Right renal cortex interstitium (tissue), 3 donors: ENCODE measurements at places on chromosomes 16 and 17.

DNA sequence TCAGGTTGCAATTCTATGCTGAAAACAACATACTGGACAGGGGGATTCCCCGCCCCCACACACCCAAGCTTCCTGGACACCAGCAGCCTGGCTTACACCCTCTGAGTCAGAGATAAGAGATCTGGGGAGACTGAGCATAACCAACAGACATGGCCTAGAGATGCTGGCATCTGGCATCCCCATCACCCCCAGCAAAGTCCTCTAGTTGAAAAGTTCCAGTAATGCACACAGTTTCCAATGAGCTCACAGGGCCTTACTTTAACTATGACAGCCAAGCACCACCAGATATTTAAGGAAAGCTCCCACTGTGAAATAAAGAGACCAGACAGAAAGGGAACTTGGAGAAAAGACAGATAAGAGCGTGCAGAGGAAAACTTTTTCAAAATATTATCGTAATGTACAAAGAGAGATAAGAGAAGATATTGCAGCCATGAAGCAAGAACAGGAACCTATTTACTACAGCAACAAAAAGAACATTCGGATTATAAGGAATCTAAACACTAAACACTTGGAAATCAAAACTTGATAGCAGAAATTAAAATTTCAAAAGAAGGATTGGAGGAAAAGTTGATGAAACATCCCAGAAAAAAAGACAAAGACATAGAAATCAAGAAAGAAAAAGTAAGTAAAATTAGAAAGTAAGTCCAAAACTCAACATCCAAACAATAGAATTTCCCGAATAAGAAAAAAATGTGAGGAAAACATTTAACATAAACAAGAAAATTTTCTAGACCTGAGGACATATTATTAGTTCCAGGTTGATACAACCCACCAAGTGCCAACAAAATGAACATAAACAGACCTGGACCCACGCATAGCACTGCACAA, 17.2 kb upstream of the ALOX15 start:
- no peak for DNase-seq

GRCh38 chr16:31519759-31520431, 7.8 kb upstream of the AHSP start:
- no peak for DNase-seq

GRCh38 chr16:2462031-2462866, 2.3 kb downstream of the TEDC2 start:
- no peak for DNase-seq

GRCh38 chr17:43935926-43936261, 6.4 kb downstream of the PPY start:
- no peak for DNase-seq

DNA sequence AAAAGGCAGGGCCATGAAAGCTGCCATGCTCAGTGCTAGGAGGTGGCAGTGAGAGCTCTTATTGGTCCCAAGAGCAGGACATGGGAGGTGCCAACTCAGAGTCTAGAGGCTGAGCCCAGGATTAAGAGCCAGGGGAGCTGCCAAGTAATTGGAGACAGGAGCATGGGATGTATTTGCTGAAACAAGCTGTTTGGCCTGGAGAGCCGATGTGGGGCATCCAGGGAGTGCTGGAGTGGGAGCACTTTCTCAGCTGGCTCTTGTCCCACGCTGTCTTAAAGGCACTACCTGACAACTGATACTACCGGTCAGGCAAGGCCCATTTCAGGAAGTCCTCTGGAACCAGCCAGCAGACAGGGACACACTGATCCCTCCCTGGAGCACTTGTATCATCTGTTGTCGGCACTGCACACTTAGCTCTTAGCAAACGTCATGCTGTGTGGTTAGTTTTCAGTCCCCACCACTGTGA, 19.3 kb downstream of the ANKFN1 start:
- DNase-seq, result peak; percentile 13

- no peak for DNase-seq
Measured at GRCh38 chr16:15396948-15397594, 1.5 kb downstream of the MPV17L start.

- no peak for DNase-seq
Measured at GRCh38 chr16:81478876-81479511, 34.4 kb downstream of the CMIP start.

- no peak for DNase-seq
Measured at GRCh38 chr16:70781800-70782199, 19.2 kb downstream of the VAC14 start.

DNA sequence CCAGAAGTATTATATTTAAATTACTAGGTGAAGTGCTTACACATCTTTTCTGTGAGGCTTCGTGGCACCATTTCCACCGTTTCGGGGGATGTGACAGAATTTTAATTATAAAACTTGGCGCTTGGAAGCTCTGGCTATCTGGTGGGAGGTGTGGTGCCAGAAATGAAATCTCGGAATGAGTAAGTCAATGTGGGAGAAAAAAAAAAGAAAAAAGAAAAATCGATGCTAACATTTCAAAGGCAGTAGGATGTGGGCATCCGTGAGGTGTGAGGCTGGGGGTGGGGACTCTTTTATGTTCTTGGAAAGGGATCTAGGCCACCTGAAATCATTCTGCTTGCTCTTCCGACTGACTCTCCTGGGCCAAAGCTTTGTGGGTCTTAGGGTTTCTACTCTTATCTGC, 21.9 kb downstream of the CPPED1 start:
- DNase-seq, result no peak

- DNase-seq, result no peak
Measured at GRCh38 chr17:38958326-38958725, 8.9 kb downstream of the FBXO47 start.

- no peak for DNase-seq
Measured at GRCh38 chr16:15509051-15509592, 74.7 kb downstream of the BMERB1 start.

DNA sequence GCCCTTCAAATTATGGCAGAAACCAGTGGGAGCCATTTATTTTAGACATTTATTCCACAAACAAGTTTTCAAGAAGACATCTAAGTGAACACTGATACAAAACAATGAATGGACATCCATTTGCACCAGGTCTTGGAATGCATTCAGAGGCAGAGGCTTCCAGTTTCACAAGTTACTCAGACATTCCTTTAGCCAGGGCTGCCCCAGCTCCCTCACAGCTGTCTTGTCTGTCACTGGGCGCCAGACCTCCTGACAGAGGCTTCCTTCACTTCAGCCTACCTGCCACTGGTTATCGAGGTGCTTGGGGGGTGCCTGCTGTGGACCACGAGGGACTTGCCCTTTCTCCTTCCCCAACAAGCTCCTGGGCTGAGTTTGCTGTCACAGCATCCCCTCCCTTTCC, 19.2 kb downstream of the AQP8 start:
- DNase-seq, result no peak

DNA sequence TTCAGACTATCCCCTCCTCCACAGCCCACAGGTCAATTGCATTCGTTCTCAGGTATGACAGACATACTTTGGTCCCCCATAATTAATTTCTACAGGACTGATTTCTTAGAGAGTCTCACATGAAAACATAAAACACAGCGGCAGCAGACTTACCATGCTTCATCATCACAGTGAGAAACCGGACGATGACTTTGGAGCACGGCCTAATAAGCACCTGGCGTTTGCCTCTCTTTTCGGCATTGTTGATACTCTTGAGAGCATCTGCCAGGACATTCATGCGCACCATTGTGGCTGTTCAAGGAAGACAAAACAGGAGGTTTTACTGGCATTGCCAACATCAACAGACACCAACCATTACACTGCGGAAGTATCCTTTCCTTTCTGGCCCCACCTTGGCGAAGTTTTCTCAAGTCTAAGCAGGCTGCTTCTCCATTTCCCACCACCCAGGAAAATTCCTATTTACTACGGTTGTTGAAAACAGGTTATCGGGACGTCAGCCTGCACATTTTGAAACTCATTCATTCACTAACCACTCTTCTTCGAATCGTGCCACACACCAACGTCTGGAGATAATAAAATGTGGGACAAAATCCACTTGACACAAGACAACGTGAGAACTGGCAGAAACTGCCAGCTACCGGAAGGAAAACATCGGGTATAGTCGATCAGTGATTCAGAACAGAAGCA, 1.2 kb downstream of the RPS15A start:
- no peak for DNase-seq

- DNase-seq, result no peak
Measured at GRCh38 chr17:2017274-2017941, 7.7 kb downstream of the RTN4RL1 start.

- DNase-seq, result no peak
Measured at GRCh38 chr16:3774156-3774767, 56.9 kb upstream of the TRAP1 start.
